HS-5 (cell line): ENCODE measurements at places on chromosomes 6 and 20.
A peak's percentile ranks its signal among the peaks of the same experiment; 100 is the strongest.

DNA sequence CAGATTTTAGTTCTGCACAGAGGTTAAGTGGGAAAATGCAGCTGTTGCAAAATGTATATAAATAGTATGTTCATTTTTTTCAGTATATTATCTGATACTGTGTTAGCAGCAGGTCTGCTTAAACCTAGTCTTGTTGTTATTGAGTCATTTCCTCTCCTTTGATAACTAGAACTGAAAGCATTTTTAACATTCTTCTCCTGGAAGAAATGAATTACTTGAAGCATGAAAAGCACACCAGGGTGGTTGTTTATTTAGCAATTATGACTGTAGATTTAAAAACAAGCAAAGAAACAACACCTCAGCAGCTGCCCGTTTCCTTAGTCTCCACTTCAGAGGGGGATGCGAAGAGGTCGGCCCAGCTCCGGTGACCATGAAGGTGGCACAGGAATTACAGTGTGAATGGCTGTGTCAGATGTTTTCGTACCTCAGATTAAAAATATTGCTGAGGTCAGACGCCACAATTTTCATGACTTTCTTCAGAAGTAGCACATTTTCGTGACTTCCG lies 53.5 kb downstream of the GOPC start:
- DNase-seq, result peak; percentile 45

DNA sequence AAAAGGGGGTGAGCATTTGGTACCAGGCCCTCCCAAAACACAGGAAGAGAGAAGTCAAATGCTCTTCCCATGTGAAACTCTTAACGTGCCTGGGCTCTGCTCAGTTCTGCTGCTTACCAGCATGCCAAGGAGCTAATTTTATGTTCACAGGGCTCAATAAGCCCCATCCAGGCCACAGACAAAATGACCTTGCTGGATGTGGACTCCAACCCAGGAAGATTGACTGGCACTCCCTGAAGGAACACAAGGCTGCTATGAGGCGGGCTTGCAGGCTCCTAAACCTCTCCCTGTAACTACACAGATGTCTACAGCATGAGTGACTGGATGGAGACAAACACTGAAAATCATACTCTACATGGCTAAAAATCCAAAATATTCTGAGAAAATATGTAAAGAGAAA lies 50.6 kb downstream of the CHD6 start:
- no peak for DNase-seq

DNA sequence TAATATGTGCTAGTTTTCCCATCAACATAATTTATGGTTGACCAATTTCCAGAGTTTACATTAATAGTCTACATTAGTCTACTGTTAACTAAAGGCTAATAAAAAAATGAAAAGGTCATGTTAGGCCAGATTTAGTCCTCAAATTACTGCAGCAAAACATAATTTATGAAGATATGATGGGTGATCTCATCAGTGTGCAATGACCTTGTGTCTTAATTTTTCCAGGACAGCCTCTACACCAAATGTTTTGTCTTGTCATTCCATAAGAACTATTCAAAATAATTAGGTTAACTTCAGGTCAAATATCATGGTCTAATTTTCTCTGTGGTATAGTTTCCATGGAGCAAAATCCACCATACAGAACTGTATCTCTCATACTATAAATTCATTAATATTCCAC lies 234.2 kb downstream of the COL12A1 start:
- no peak for DNase-seq

- DNase-seq, result no peak
These were observed 1260.8 kb upstream of the GJE1 start for GRCh38 chr6:140871911-140872310.

- no peak for DNase-seq
These were observed 34.7 kb downstream of the TAF4 start for GRCh38 chr20:62030834-62031434.

GRCh38 chr6:112253841-112254816 lies at the start of gene LAMA4:
Gene LAMA4 (minus strand): TSS chr6:112254567. CDS start chr6:112254150, 417 bp downstream.
- DNase-seq, result no peak

DNA sequence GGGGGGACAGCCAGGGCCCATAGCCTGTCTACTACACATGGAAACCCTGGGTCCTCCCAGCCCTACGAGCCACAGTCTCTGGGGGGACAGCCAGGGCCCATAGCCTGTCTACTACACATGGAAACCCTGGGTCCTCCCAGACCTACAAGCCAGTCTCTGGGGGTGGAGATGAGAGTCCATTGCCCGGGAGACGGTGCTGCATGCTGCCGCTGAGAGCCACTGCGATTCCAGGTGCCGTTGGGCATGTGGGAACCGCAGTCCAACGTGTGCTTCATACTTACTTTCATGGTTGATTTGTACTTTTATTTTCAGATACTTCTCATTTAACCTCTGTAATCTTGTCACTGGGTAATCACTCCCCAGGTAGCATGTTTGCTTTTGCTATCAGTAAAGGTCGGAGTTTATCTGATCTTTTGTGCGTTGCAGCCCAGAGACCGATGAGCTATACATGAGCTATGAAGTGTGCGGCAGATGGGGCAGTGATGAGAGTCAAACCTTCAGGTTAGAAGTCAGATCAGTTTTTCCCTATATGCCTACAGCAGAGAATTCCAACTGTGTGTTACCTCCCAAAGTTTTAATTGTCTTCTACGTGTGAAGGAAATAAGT lies 58.2 kb downstream of the SMOC2 start:
- DNase-seq, result no peak

GRCh38 chr20:7361321-7361720 lies 578.9 kb downstream of the HAO1 start:
- no peak for DNase-seq

GRCh38 chr6:13413900-13414555 lies 73.4 kb downstream of the GFOD1 start:
- DNase-seq, result no peak

DNA sequence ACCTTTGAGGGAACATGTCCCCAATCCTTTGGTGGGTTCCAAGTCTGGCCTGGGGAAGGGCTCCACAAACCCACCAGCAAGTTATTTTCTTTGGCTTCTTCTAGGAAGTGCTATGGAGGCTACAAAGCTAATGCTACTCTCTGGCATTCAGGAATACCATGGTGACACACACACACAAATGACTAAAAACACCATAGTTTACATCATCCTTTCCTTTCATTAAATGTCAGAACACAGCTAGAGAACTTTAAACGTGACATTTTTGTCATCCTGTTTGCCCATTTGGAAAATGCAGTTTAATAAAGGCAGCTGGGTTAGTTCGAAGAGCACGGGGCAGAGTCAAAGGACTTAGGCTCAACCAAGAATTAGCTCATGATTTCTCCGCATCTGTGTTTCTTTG lies 40.2 kb upstream of the PROKR2 start:
- no peak for DNase-seq

GRCh38 chr6:128039543-128039942 lies 138.7 kb upstream of the THEMIS start:
- no peak for DNase-seq

GRCh38 chr20:38673725-38674091 lies 50.6 kb upstream of the SLC32A1 start:
- DNase-seq, result no peak

GRCh38 chr20:64055396-64055892 lies 6.0 kb upstream of the SOX18 start:
- no peak for DNase-seq

DNA sequence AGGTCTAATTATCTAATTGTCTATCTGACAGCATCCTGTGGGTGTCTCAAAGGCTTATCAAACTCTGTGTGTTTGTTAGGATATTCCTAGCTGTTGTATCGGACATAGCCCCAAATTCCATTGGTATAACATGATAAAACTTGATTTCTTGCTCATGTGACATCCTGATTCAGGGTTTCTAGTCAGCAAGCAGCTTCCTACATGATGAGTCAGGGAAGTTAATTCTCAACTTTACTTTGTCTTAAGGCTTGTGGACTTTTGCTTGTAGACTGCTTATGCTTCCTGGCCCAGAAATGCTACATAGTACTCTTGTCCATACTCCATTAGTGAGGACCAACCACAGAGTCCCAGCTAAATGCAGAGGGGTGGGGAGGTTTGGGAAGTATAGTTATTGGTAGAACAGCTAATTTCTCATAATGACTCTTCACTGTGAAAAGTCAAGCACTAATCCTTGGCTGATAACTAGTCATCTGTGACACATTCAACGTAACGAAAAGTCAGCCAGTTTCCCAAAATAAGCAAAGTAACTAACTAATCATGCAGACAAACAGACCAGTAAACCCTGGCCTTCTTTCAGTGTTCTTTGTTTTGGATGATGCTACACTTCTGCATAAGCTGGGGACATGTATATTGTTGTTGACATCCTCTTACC lies 25.8 kb downstream of the NKAIN2 start:
- peak; percentile 64 for DNase-seq

GRCh38 chr6:160063771-160064413 lies 57.7 kb upstream of the SLC22A1 start:
- no peak for DNase-seq

GRCh38 chr6:48111143-48111506 lies at the start of gene PTCHD4:
Gene PTCHD4 (minus strand): TSS chr6:48111197. CDS start chr6:48068957, 42,240 bp downstream.
- peak; percentile 19 for DNase-seq

GRCh38 chr6:160952633-160953281 lies 38.8 kb upstream of the MAP3K4 start:
- DNase-seq, result no peak

- no peak for DNase-seq
These were observed 515.5 kb downstream of the HACE1 start for GRCh38 chr6:104344223-104344622.

DNA sequence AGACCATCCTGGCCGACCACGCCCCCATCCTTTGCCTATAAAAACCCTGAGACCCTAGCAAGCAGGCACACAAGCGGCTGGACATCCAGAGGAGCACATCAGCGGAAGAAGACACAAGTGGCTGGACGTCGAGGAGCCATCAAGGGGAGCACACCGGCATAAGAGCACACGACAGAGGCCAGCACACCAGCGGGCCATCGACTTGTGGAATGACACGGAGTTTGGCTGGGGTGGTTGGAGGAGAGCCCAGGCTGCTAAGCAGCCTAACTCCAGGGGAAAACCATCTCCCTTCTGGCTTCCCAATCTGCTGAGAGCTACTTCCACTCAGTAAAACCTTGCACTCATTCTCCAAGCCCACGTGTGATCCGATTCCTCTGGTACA lies 44.8 kb upstream of the BCLAF1 start:
- no peak for DNase-seq

DNA sequence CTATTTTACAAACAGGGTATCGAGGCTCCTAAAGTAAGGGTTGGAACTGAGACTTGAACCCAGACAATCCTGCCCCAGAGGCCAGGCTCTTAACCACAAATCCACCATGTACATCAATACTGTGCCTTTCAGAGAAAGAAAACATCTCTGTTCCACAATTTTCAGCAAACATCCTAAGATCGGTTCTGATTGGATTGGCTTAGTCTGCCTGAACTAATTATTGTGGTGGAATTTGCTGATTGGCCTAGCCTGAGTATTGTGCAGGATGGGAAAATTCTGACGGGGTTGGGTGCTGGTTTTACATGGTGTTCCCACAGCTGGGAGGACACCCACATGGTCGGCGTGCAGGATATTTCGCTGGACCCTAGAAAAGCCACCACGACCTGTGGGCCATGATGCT lies at the start of gene CLPSL1:
TSS of gene CLPSL1 (plus strand) at position 301 of the 400 bp plus-strand sequence. CDS start at position 393, 92 bp downstream.
- DNase-seq, result no peak

DNA sequence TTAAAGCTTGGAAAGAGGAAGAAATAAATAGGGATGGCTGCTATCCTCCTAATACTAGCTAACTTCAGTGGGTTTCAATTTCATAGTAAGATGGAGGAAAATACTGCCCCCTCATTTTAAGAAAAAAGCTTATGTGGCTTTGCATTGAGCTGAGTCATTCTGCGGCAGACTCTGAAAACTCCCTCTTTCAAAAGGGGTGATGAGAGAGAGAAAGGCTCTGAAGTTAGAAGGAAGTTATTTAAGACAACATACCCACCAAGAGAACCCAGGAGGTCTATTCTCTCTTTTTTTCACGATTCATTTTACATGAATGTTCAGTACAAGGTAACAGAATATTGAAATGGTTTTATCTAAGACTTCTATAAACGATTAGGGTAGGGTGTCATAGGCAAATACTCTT lies 4.5 kb downstream of the PRDM13 start:
- DNase-seq, result no peak

DNA sequence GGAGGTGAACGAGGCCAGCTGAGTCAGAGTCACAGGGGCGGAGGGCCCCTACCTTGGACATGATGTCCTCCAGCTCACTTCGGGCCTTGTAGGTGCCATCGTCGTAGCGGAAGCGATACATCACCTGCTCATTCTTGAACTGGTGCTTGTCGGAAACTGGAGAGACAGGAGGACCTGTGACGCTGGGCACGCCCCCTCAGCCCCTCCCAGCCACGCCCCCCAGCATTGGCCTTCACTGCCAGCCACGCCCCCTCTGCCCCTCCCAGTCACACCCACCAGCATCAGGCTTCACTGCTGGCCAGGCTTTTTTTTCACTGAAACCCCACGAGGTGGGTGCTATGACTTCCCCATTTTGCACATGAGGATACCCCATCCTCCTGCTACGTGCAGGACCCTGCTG lies 148.2 kb downstream of the PREX1 start:
- no peak for DNase-seq

- no peak for DNase-seq
These were observed 6.8 kb downstream of the TCF21 start for GRCh38 chr6:133895573-133896343.

GRCh38 chr20:43507150-43508080 lies at the start of gene L3MBTL1:
Gene L3MBTL1 (plus strand): TSS chr20:43507697. CDS start chr20:43513504, 5,807 bp downstream.
- DNase-seq, result no peak

DNA sequence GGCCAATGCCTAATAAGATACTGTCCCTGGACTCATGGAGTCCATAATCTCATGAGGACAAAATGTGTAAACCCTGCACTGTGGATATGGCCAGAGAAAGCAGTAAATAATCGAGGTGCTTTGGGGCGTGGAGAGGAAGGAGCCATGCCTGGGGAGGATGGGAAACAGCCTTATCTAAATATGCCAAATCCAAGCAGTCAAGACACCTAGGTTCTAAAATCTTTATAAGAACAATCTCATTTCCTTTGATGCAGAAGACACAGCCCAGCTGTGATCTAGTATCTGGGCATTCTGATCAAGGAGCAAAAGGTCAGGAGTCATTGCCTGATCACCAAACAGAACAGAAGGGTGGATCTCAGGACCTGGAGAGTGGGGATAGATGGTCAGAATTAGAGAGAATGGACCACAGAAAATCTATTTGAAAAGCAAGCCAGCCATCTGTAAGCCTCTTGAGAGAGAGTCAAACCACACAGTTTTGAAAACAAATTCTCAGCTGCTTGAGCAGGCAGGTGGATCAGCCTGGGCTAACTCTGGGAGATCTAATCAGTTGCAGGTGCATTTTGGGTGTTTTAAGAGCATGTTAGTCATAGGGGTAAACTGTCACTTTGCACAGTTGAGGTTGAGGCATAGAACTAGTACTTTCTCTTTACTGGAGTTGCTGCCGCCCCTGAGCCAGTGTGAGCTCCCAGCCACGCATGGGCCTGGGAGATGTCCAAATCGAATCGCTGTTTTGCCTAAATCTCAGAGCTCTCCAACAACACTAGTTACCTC lies 130.8 kb upstream of the TNFAIP3 start:
- DNase-seq, result no peak

DNA sequence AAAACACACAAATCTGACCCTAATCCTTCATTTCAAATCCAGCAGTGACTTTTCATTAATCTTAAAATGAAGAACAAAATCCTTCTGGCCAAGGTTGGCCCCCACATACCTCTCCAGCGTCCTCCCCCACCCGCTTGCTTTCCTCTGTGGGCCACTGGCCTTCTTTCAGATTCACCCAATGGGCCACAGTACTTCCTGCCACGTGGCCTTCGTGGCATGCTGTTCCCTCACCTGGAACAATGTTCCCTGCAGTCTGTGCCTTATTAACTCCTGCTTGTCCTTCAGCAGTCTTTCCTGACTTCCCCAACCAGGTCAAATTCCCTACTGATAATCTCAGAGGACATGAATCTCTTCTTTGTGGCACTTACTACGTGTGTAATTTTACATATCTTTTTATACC lies 5.3 kb upstream of the GTF2H4 start:
- no peak for DNase-seq

GRCh38 chr6:109491207-109491938 lies 8.4 kb upstream of the ZBTB24 start:
- no peak for DNase-seq
